Endodermal cell (in vitro differentiated cells): ENCODE measurements at places on chromosomes 3 and 15.
A peak's percentile ranks its signal among the peaks of the same experiment; 100 is the strongest.

GRCh38 chr3:133367956-133368355 is 31.9 kb upstream of the BFSP2 start:
- no peak for DNase-seq

- peak; percentile 95 for DNase-seq
Observed at GRCh38 chr3:66407611-66408218, 93.1 kb downstream of the LRIG1 start.

DNA sequence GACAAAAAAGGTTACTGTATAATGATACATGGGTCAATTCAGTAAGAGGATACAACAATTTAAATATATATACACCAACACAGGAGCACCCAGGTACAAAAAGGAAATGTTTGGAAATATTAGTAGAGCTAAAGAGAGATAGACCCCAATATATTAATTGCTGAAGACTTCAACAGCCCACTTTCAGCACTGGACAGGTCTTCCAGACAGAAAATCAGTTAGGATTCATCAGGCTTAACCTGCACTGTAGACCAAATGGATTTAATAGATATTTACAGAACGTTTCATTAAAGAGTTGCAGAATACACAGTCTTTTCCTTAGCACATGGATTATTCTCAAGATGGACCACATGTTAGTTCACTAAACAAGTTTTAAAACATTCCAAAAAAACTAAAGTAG is 845.9 kb upstream of the GBE1 start:
- DNase-seq, result no peak

- DNase-seq, result no peak
Observed at GRCh38 chr3:119620899-119621298, 23.2 kb downstream of the PLA1A start.

- DNase-seq, result peak; percentile 95
Observed at GRCh38 chr3:50616003-50616769, 765 bp upstream of the MAPKAPK3 start.

DNA sequence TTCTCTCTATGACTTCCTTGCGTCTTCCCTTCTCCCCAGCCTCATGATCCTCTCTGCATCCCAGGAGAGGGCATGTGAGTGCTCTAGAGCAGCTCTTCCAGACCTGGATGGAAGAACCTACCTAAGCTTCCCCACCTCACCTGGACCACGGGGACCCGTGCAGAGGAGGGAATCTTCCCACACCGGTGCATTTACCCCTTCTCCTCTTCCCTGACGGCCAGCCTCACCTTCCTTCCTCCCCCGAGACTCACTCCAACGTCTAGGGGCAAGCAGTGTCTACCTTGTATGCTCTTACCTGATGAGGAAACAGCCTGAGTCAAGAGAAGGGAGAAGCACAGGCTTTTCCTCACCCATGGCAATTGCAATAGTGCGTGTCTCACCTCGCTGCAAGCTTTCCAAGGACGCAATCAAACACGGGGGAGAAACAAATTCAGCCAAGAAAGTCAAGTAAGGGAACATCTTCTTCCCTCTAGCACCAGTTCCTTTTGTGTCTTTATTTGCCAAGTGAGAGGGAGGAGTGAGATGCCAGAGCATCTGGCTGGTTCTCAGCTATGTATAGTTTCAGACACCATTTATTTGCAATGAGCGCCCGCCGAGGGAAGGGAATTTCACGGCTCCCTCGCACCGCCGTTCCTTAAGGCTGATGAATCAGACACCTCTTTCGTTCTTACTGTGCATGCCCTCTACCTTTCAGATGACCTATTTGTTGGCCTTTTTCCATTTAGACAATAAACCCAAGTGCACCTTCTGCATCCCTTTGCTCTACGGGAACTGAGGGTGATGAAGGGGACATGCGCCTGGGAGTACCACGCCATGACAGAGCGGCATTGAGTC is 1.8 kb upstream of the CCR9 start:
- DNase-seq, result no peak

- DNase-seq, result no peak
Observed at GRCh38 chr3:193688834-193689714, 96.1 kb downstream of the OPA1 start.

DNA sequence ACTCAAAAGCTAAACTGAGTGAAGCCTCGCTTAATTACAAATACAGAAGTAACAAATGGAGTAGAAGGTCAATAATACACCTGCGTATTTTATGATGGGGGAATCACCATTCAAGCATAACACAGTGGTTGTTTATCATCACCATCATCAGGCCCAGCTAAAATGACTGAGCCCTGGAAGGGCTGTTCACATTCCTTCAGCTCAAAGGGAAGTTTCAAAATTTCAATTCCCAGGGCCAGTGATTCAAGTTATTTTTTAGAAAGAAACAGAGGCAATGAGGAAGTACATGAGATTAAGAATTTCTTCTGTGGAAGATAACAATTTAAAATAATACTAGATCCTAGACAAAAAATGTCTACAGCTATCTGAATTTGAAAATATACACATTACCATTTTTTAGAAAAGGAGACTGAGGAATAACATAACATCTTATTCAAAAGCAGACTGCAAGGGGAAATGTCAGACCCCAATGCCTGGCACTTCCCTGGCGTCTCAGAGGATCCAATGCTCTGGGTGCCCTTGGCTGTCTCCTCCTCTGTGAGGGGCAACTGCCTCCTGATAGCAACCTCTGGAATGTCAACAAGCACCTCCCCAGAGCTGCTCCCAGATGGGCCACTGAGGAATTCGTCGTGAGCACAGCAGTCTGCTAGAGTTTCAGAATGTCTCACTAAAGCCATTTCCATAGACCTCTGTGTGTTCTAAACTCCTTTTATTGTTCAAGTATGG is 22.8 kb downstream of the EHD4 start:
- DNase-seq, result peak; percentile 77

DNA sequence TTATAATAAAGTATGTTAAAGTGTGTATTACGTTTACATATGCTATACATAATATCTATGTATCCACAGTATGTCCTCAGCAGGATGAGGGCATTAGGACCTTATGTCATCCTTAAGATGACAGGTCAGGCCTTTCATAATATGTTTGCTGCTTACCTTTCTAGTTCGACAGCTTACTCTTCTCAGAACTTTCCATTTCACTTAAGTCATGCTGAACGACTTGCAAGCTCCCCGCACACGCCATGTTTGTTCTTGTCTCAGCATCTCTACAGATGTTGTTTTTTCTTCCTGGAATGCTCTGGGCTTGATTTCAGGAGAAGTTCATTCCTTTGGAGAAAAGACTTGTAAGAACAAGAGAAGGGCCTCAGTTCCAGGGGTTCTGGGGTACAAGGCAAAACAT is 36.0 kb upstream of the PPARG start:
- no peak for DNase-seq

DNA sequence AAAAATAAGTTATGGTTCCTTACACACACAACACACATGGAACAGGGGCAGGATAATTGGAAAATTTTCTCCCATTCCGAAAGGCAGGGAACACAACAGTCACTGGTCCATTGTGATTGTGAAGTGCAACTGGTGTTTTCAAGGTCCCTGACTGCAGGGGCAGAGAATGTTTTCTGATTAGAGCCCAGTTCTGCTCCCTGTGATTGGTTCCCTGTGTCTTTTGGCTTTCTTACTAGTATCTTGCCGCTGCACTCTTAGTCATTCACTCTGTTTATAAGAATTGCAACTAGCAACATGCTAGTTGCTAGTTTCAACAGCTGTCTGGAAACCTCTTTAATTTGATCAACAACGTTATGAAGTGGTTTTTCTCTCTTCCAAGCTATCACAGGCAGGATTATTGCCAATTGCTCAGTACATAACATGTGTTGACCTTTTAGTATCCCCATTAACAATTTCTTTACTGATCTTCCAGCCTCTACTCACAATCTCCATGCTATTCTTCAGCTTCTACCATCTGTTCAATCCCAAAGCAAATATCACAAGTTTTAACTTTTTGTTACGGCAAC is 177.5 kb downstream of the EPHA6 start:
- DNase-seq, result no peak

- DNase-seq, result peak; percentile 68
Observed at GRCh38 chr3:172155897-172156585, 116.7 kb downstream of the FNDC3B start.

DNA sequence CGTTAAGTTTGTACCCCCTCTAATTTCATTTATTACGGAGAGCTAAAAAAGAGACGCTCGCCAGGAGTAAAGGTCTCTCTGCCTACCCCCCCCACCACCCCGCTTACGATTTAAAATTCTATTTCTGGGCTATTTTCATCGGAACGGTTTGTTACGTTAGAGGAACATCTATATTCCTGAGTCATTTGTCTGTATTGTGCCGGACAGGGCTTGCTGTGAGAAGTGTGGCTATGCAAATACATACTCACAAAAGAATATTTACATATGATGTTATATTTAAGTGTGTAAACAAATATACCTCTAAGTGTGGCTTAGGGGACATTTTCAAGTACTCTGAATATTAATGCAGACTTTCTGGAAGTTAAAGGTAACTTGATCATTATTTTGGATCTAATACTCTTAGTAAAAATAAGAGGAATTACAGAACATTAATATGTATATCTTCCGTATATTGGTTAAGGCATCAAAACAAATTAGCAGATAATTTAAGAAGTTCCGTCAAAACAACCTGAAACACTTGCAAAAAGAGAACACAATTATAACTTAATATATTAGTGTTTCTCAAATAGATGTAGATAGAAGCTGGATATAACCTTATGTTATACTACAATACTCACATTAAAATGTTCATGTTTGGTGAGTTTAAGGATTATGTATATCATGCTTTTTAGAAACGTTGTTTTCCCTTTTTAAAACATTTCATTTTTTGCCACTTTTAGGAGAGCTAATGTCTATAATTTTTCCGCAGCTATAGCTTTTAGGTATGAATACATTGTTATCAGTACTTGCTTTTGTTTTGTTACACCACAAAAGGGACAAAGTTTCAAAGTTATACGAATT is 1.6 kb upstream of the SHOX2 start:
- DNase-seq, result no peak

DNA sequence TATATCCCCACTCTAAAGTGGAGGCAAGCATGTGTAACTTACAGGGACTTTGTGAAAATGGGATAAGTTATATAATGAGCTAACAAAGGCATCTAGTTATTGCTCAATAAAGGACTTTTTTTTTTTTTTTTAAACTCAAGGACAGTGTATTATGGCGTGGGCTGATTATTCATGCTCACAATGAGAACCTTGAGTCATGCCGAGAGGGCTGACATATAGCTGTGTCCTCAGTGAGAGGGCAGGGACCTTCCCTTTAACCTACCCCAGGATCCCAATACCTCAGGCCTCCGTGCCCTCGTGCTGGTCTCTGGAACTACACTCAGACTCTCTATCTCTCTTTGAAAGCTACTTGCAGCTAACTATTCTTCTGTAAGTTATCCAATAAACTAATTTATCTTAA is 319.9 kb upstream of the ICE2 start:
- no peak for DNase-seq

GRCh38 chr3:126459763-126460127 is 15.9 kb downstream of the ZXDC start:
- peak; percentile 29 for DNase-seq

- no peak for DNase-seq
Observed at GRCh38 chr3:127834771-127835170, 12.5 kb upstream of the MGLL start.

- peak; percentile 91 for DNase-seq
Observed at GRCh38 chr3:84965141-84965540, 6.4 kb downstream of the CADM2 start.

GRCh38 chr3:195466251-195466650 is 23.4 kb upstream of the ACAP2 start:
- DNase-seq, result no peak

GRCh38 chr15:80550908-80551260 is 144.2 kb upstream of the ABHD17C start:
- DNase-seq, result no peak

DNA sequence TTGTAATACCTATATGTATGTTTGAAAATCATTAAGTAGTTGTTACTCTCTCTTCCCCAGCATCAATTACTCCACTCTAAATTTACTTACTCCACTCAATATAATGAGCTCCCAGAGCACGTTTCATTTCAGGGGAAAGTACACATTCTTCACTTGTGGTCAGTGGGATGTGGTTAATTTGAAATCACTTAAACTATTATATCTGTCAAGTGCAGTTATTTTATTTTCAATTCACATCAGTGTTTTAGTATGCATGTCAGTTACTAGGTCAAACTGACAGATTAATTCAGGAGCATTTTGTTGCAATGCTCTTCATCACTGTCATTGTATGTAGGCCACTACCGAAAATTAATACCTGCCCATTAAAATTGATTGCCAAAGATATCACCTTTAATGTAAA is 376.1 kb downstream of the ZIC4 start:
- no peak for DNase-seq

DNA sequence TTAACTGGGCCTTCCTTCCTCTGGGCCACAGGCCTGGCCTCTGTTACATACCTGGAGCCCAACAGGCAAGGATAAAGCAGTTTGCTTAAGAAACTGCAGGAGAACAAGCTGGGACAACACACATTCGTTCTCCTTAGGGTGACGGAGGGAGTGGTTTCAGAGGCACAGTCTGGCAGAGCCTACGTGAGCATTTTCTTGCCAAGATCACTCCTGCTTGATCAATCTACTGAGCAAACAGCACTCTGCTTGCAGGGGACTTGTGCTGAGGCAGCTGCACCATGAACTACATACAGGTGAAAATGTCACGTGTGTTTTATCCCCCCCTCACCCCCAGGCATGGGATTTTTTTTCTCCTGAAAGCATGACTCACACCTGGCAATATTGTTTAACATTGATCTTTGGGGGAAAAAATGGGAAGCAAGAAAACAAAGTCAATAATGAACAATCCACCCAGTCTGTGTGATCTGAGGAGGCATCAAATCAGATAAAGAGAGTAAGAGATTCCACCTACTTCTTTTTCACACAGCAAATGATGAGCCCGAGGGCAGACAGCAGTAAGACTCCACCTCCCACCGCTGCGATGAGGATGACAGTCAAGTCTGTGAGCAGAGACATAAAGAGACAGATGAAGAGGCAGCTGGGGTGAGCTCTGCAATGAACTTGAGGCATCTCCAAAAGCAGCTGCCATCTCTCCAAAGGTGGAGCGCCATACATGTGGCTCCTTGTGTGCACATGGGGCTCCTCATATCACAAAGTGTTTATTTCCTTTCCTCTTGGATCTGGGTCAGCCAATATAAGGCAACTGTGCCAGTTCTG is 57.4 kb downstream of the CDCP1 start:
- no peak for DNase-seq

- DNase-seq, result no peak
Observed at GRCh38 chr15:61994216-61994615, 66.0 kb downstream of the VPS13C start.

DNA sequence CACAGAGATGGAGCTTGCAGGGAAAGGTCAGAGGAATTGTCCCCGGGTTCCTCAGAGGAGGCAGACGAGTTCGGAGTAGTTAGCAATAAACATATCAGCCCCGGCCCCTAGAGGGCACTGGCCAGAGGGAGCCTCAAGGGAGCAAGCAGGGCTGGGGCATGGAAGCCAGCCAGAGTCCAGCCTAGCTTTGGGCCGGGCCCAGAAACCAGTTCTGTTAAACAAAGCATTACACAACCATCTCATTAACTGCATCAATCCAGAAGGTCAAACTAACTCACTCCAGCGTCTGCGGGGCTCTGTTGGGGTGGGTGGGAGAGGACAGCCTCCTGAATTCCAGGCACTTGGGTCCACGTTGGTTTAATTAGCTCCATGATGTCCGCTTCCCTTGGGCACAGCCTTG is 41.0 kb upstream of the IREB2 start:
- peak; percentile 87 for DNase-seq

GRCh38 chr15:66876731-66877476 is 174.9 kb downstream of the SMAD6 start:
- DNase-seq, result peak; percentile 39

GRCh38 chr3:51642462-51642861 is 28.6 kb upstream of the TEX264 start:
- no peak for DNase-seq

GRCh38 chr3:38165722-38166387 is 518 bp downstream of the OXSR1 start:
- DNase-seq, result peak; percentile 63

GRCh38 chr3:16825617-16826204 is 59.0 kb upstream of the PLCL2 start:
- DNase-seq, result no peak
